NCI-H1436 (cell line): ENCODE measurements at places on chromosomes 3 and 15.

- no peak for DNase-seq
These were observed 818.6 kb downstream of the EPHA3 start for GRCh38 chr3:89925976-89926375.

DNA sequence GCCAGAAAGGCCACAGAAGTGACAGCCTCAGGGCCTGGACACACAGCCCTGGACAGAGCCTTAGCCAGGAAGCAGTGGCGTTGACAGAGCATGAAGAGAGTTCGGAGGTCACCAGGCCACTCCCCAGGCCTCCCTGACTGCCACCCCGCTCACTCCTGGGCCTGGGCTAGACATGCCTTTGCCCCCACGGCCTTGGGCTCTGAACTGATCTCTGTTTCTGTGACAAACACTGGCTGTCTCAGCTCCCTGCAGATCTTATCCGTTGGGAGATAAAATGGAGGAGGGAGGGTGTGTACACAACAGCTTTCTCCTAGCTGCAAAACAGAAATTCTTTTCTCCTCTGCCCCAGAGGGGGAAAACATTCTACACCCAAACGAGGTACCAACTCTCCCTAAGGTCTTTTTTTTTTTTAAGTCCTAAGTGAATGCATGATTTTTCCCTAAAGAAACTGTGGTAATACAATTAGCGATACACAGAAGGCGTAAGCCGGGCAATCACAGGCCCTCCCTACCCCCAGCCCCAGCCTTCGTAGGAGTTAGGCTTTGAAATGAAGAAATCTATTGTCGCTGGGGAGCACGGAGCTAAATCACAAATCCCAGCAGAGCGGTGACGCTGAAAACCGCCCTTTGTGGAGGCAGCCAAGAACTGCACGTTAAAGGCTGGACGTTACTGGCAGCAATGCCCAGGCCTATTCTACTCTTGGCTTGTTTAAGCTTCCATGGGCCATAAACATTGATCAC, 45.0 kb downstream of the SRGAP3 start:
- no peak for DNase-seq

- DNase-seq, result no peak
These were observed 2.3 kb downstream of the C3orf70 start for GRCh38 chr3:185150561-185150960.

DNA sequence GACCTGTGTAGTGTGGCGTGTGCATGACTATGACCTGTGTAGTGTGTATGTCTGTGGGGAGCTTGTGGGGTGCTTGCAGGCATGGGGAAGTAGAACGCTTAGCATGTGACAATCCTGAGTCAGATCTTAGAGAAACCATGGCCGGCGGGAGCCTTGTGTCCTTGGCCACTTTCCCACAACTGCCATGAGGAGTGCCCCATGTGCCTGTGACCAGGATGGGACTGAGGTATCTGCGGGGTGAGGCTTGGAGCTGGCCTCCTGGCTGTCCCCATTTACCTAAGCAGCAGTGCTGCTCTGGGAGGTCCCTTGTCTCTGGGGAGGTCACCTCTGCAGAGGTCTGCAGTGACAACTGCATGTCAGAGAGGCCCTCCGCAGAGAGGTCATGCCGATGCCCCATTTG, 23.6 kb downstream of the TRPM1 start:
- no peak for DNase-seq

DNA sequence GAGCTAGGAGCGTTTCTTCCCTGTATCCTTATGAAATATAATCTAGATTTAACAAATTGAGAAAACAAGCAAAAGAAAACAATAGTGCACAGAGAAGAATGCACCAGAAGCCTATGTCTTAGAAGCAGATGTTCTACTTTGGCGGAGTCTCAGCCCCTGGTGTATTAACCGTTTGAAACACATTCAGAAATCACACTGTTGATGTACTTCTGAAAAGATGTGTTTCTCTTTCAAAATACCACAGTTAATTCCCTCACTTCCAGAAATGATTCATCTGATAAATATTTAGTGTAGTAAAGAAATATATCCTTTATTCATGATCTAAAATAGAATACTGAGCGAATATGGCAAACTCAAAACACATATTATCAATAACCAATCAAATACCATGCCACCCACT, 77.7 kb downstream of the CBLB start:
- no peak for DNase-seq

- no peak for DNase-seq
These were observed 6.7 kb downstream of the PLIN1 start for GRCh38 chr15:89672221-89673164.

DNA sequence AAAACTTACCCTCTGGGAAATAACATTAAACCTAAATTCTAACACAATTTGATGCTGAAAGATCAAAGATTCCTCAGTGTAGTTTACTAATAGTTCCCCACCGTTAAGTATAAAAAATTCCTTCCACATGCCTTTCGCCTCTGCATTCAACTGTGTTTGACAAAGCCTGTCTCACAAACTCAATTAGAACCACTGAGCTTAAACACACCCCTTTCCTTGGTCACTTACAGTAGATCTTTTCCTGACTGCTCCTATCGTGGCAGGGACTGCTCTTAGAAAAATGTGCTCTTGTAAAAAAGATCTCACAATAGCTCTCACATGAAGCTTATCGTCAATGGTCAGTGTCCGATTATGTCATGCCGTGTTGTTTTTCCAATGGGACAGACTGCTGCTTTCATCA, 8.9 kb upstream of the KBTBD8 start:
- DNase-seq, result no peak

DNA sequence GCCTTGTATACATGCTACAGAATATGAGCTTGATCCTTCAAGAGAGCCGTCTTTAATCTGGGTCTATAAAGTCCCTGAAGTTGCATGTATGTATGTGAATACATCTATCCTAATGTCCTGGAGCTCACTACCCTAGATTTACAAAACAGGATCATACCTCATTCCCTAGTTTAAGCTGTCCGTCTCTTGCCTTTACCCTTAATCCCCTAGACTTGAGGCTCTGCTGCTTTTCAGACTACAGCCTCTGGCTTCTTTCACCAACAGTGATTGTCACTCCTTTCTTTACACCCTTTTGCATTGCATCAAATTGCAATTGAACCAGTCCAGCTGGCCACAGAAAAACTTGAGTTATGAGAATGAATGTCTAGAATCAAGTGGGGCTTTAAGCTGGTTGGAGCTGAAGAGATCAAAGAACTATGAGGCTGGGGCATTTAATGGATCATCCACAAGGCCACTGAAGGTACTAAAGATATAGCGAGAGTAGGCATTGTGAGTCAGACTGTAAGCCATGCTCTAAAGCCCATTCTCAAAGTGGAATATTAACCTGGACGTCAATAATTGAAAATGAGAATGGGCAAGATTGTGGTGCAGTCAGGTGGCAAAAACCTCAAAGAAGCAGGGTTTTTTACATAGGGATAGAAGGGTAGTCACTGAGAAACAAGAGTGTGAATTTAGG, 12.3 kb upstream of the PLD1 start:
- no peak for DNase-seq

DNA sequence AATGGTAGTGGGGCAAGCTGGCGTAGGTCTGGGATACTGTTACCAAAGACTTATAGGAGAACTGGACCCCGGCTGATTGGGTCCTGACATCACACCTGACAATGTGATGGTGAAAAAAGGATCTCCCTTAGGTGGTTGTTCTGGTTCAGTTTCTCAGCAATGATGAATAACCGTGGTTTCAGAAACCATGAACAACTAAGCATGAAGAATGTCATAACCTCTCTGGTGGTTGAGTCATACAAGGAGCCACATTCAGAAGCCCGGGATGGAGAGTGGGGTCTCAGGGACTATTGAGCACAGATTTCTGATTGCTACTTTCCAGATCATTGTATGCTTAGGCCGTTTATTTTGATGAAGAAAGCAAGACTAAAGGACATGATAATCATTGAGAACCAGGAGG, 17.4 kb downstream of the GPR160 start:
- DNase-seq, result no peak

GRCh38 chr15:96247621-96248305, 82.7 kb upstream of the NR2F2 start:
- DNase-seq, result no peak

DNA sequence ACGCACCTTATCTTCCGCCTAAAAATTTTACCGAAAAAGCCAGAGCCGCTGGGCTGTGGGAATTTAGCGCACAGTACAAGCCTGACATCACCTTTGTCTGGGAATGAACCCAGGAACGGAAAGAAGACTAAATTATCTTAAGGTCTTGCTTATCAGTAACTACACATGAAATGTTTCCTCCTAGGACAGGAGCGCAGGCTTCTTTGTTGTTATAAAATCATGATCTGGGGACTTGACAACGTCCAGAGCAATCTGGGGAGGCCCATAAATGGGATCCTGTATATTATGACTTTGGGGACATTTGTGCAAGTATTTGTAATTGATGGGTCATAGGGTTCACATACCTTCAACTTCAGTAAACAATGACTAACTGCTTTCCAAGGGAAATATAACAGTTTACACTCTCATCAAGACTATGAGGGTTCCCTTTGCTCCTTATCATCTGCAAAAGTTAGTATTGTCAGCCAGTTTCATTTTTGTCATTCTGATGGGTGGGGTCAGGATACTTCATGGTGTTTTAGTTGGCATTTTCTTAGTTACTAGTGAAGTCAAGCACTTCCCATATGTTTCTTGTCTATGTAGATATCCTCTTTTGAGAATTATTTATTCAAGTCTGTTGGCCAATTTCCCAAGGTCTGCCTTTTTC, 213.9 kb upstream of the PFN2 start:
- no peak for DNase-seq

DNA sequence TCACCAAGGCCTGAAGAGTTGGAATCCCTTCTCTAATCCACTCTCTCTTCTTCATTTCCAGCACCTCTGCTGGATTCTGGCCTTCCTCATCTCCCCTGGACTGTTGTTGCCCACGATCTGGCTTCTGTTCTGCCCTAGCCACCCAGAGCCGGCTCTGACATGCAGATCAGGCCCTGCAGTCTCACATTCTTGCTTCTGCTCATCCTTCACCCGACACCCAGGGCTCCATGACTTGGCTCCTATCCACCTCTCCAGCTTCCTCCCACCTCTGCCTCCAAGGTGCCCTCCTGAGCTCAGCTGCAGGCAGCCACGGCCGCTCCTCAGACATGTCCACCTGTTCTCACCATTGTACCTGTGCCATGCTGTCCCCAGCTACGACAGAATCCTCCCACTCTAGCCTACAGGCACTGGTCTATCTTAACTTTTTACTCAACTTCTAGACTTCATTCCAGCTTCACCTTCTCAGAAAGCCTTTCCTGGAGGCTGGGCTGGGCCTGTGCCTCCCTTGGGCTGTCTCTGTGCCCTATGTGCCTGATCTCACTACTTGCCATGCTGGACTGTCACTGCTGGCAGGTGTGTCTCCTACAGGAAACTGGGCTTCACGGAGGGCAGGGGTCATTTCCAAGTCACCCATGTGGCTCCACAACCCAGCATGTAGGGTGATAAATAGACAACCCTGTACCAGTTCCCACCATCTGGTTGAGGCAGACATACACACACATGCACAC, 16.0 kb upstream of the TBC1D21 start:
- DNase-seq, result no peak

GRCh38 chr3:131353016-131353877, 28.3 kb upstream of the NUDT16 start:
- DNase-seq, result peak; percentile 8

DNA sequence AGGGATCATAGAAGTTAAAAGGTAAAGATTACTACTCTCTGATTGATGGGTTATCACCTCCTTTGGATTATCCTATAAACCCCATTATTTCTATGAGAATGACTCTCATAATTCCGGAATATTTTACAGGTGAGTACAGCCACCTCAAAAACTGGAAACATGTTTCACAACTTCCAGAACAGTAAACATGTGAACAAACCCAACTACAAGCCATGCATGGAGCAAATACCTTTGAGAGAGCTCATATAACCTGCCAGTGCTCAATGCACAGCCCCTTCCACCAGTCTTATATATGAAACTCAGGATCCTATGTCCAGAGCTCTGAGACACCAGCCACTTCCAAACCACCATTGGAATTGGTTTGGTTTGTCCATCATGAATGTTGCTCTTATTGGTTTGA, 208.0 kb downstream of the MECOM start:
- no peak for DNase-seq

DNA sequence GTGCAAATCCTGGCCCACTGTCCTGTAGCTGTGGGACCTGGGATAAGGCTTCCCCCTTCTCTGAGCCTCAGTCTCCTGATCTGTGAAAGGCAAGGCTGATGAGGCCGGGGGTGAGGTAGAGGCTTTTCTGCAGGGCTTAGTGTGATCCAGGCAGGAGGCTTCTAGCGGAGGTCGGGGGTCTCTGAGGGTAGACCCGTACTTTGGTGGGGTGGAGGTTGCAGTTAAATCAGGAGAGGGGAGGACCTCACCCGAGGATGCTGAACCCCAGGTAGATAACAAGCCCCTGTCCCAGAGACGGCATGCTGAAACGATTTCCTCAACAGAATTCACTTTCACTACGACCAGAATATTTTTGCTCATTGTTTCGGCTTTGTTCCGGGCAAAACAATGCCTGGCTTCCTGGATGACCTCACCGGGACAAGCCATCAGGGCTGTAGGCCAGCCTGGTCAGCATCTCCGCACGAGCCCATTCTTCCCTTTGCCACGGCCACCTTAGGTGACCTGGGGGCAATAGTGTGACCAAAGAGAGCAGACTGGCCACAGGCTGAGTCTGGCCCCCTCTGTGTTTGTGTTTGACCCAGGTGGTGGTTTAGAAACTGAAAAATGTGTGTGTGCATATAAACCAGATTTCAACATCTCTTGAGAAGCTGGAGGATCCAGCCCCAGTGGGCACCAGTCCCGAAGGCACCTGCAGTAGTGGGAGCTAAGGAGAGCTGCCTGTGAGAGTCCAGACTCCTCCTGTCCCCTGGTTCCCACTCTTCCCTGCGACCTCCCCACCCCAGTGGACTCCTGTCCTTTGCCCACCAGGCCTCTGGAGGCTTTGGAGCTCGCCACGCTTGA, 33.0 kb downstream of the SLC6A6 start:
- DNase-seq, result no peak

DNA sequence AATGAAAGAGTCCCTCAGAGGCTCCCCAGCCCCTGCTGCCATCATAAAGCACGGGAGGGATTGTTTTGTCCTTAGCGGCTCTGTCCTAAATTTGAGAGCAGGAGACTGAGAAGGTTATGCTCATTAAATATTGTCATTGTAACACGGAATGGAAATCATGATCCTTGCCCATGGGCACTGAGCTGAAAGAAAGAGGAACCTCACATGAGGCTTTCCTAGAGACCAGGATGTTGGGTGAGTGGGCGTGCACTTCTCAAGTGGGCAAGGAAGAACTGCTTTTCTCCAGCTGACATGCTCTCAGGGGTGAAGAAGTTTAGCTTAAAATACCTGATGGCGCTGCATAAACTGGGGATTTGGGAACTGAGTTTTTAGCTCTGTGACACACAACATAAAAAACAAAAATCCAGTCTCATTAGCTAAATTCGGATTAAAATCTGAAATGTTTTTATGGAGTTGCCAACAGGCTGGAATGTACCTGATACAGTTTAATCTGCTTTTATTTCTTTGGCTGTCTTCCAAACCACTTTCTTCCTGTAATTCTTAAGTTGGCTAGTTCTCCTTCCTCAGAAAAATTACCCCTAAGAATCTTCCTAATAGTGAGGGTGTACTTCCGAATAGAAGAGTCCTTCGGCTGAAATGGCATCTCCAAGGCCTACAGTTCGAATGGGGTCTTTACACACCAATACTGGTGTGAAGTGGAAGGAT, 31.7 kb downstream of the ADPGK start:
- no peak for DNase-seq
